CD14-positive monocyte (primary cell): ENCODE measurements at places on chromosomes 2 and 18.

GRCh38 chr2:230012267-230012884 is 56.3 kb downstream of the SLC16A14 start:
- DNase-seq = no peak

DNA sequence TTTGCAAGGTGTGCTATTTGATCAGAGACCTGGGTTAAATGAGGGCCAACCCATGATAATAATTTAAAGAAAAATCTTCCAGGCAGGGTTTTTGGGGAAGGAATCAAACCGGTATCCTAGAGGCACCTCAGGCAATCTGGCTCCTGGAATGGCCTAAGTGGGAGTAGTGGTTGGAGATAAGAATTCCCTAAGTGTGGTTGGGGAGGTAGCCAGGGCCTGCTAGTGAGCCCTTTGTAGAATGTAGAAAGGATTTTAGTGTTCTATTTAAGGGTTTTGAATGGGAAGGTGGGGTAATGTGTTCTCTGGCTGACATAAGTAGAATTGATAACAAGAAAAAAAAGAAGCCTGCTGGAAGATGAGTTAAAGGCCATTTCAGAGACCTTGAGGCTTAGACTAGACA is 422.2 kb downstream of the XIRP2 start:
- no peak for DNase-seq

GRCh38 chr2:70069049-70069448 is 18.2 kb upstream of the PCBP1 start:
- DNase-seq = peak; percentile 46

DNA sequence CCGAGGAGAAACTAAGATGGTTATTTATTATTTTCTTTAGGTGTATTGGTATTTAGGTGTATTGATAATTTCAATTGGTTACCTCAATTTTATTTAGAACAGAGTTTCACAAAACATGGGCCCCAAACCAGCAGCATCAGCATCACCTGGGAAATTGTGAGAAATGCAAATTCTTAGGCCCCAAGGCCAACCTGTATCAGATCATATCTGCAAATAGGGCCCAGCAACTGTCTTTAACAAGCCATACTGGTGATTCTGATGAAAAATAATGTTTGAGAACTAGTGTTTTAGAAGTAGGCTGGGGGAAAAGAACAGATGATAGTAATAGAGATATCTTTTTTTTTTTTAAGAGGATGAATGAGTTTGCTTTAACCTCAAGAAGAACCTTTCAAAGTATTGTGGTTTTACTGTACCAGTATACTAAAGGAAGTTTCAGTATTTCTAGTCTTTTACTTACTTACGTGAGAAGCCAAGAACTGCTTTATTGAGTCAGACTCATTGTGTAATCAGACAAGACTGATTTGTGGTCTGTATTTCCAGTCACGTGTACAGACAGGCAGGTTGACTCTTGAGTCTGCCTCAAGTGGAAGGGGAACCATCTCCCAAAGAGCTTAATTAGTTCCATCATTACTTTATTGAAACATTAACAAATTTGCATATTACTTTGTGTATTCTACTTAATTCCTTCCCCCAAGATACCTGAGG is 60.4 kb upstream of the GAREM1 start:
- DNase-seq = no peak

DNA sequence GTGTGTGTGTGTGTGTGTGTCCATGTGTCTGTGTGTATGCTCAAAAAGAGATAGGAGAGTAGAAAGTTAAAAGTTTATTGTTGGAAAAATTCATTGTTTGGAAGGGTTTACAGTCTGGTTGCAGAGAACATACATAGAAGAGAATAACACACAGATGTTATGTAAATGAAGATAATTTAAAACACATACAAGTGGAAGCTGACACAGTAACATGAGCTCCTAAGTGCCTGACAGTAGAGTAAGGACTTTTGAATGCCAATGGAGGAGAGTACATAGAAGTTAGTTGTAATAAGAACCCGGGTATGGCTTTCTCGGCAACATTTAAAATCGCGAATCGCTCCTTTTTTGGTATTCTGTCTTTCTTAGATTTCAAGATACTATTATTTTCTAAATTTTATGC is 137.0 kb upstream of the FANCL start:
- no peak for DNase-seq

DNA sequence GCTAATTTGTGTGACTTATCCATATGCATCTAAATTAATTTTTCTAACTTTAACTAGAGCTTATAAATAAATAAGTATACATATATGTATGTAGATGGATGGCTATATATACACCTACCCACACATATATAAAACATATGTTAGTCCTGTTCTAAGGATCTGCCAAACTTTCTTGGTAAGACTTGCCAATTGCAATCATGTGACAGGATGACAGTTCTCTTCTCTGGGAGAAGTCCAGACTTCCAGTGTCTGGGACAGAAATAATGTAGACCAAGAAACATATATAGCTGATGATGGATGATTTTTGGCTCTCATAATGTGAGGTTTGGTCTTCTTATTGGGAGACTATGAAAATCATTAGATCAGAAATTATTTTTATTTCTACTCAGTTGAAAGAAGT is 30.6 kb upstream of the NR4A2 start:
- DNase-seq = no peak

- no peak for DNase-seq
Observed at GRCh38 chr2:116809109-116809508, 1005.4 kb upstream of the DDX18 start.

DNA sequence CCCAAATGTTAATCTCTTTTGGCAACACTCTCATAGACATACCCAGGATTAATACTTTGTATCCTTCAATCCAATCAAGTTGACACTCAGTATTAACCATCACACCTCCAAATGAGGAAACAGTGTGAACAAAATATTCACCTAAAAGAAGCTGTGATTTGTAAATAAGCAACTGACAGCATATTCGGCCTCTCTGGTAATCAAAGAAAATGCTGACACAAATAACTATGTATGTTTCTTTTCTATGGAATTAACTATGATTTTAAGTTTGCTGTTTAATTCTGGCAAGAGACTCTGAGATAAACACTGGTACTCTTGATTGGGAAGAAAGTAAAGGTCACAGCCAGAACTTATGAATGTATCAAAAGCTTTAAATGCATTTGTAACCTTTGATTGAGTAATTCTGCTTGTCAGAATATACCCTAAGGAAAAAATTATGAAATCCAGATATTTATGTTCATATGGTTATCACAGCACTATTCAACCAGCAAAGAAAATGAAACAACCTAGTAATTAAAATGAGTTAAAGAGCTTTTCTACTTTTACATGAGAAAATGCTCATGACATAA is 3.6 kb upstream of the GYPC start:
- DNase-seq = no peak

GRCh38 chr2:98706591-98706990 is 24.3 kb downstream of the MGAT4A start:
- no peak for DNase-seq
